ENCODE measurements at places on chromosomes 12 and 14.

DNA sequence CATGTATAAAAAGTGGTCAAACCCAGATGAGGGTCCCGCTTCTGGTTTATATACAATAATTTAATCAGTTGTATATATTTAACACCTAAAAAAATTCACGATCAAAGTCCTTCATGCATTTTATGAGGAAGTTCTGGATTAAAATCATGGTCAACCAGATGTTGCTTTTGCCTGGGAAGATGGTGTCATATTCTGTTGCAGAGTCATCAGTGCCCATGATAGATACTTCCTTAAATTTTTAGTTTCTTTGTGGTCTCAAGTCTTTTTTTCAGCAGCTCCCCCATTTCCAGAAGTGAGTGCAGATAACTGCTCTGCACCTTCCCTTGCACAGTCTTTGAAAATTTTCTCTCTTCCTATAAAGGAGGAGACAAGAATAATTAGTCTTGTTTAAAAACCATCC is 16.1 kb downstream of the ERP29 start:
- DNase-seq = no peak

DNA sequence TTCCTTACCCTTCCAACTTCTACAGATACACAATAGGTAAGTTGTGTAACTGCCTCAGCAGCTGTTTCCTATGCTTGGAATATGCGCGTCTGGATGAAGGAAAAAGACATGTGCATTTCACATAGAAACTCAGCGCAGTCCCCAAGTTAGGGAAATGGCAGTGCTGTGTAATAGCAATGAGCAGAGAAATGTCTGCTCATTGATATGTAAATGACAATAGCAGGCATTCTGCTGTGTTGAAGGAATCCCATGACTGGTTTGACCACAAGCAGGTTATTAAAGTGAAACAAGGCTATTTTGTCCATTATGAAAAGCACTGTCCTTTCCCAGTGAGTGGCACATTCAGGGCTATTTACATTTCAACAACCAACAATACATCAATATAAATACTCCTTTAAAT is 106.6 kb downstream of the BTG1 start:
- no peak for DNase-seq

GRCh38 chr14:33776871-33777270 is 174.0 kb downstream of the EGLN3 start:
- no peak for DNase-seq

DNA sequence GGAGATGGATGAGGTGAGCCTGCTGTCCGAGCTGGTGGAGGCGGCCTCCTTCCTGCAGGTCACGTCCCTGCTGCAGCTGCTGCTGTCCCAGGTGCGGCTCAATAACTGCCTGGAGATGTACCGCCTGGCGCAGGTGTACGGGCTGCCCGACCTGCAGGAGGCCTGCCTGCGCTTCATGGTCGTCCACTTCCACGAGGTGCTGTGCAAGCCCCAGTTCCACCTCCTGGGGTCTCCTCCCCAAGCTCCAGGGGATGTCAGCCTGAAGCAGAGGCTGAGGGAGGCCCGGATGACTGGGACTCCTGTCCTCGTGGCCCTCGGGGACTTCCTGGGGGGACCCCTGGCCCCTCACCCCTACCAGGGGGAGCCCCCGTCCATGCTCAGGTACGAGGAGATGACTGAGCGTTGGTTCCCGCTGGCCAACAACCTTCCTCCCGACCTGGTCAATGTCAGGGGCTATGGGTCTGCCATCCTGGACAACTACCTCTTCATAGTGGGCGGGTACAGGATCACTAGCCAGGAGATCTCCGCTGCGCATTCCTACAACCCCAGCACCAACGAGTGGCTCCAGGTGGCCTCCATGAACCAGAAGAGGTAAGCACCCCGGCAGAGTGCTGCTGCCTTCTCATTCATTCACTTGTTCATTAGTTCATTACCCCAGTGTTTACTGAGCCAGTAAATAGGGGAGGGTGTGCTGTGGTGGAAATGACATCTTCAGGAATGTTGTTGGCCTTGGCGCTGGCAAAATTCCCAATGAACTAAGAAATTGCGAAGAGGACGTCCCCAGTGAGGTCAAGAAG is 774 bp upstream of the MANSC4 start:
- peak; percentile 57 for DNase-seq

DNA sequence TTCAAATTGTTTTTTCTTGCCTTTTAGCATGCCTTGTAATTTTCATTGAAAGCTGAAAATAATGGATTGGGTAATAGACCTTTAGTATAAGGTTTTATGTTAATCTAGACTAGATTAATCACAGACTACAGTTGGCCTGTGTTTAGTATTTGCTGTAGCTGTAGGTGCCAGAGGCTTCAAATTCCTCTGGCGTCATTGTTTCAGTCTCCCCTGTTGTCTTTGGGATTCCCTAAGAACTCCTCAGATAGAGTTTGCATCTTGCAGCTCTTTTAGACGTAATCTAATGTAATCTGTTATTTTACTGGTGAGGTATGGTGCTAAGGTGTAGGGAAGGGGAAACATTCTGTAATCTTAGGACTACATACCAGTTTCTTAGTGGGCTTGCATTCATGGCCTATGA is 113.0 kb downstream of the RGS6 start:
- no peak for DNase-seq

- no peak for DNase-seq
Observed at GRCh38 chr14:105214324-105214915, 33.3 kb upstream of the NUDT14 start.

DNA sequence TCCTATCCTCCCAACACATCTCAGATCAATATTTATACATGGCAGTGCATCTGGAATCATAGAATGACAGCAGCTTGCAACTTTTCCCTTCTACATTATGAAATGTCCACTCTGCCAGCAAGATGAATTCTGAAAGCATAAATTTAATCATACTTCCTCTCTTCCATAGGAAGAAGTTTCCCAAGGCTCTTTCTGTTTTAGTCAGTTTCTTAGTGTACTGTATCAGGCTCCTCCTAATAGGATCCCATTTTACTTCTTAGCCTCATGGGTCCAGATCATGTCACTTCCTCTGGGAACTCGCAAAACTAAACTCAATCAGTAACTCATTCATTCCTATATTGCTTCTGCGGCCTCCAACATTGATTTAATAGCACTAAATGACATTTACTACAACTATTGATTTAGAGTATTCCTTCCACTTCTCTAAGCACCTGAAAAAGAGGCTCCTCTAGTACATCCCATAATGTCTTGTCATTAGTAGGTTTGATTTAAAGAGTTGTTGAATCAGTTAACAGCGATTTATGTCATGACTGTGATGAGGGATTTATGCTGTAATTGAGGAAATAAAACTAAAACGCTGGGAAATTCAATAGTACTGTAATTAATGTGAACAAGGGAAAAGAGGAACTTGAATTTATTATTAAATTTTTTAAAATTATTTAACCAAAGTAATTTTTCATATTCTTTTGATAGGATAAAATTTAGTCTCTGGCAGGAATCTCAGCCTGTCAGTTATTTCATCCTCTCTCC is 4.0 kb downstream of the CLEC1A start:
- DNase-seq = no peak

- DNase-seq = no peak
Observed at GRCh38 chr14:39038542-39038941, 64.5 kb downstream of the SEC23A start.

GRCh38 chr12:98470469-98471082 is 44.8 kb upstream of the TMPO start:
- no peak for DNase-seq

DNA sequence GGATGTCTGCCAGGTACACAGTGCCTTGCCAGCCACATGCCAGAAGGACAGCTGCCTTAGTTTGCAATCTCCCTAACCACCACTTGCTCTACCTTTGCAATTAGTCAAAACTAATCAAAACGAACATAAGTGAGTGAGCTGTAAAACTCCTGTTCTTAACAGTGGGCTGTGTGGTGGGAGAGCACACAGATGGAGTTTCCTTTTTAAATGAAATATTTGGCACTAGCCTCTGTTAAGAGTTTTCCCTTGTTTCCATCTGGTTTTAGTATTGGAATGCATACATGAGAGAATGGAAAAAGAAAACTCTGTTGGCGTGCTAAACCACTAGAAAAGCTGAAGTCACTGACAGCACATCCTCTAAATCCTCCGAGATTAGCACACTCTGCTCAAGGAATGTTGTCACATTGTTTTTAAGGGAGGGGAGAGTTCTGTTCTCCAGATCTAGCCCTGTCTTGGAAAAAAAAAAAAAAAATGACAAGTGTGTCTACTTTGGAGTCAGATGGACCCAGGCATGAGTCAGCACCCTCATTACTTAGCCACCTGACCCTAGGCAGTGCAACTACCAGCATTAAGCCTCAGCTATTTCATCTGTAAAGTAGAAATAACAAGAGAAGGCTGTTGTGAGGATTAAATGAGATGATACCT is 83.9 kb downstream of the STXBP6 start:
- DNase-seq = no peak

DNA sequence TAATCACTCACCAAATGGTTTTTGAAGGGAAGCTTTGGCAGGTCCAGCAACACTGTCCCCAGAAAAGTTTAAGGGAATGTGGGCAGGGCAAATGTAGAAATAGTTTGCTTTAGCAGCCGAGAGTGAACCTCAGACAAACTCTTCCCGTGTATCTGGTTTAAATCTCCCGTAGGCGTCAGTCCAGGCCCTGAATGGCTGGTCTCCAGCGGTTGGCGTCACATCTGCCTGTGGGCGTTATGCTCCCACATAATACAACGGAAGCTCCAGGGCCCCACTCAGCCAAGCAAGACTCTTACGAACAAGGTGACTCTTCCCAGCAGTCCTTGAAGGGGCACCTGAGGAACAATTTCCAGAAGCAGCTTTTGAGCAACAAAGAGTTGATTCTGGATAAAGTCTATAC is 942 bp downstream of the ZC2HC1C start:
- no peak for DNase-seq

DNA sequence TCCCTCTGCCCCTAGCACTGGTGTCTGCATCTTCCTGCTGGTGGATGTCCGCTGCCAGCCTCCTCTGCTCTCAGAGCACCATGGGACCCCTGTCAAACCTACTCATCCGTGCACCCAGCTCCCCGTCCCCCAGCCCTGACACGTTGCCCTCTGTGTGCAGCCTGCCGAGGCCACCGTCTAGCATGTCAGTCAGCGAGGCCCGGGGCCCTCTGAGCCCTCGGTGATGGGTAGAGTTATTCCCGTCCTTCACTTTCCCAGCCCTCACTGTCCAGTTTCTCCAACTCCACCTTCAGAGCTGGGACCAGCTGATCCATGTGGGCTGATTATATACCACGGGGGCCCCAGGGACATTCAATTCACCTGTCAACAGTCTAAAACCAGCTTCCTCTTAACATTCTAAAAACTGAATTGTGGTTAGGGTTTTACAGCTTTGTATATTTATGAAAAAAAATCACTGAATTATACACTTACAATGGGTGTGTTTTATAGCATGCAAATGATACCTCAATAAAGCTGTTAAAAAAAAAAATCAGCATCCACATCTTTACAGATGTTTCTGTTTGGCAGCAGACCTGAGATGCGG is 61.3 kb downstream of the CCDC88C start:
- no peak for DNase-seq

- DNase-seq = no peak
Observed at GRCh38 chr12:88726806-88727720, 146.8 kb upstream of the KITLG start.

- DNase-seq = no peak
Observed at GRCh38 chr12:3207175-3207574, 130.0 kb downstream of the TSPAN9 start.

DNA sequence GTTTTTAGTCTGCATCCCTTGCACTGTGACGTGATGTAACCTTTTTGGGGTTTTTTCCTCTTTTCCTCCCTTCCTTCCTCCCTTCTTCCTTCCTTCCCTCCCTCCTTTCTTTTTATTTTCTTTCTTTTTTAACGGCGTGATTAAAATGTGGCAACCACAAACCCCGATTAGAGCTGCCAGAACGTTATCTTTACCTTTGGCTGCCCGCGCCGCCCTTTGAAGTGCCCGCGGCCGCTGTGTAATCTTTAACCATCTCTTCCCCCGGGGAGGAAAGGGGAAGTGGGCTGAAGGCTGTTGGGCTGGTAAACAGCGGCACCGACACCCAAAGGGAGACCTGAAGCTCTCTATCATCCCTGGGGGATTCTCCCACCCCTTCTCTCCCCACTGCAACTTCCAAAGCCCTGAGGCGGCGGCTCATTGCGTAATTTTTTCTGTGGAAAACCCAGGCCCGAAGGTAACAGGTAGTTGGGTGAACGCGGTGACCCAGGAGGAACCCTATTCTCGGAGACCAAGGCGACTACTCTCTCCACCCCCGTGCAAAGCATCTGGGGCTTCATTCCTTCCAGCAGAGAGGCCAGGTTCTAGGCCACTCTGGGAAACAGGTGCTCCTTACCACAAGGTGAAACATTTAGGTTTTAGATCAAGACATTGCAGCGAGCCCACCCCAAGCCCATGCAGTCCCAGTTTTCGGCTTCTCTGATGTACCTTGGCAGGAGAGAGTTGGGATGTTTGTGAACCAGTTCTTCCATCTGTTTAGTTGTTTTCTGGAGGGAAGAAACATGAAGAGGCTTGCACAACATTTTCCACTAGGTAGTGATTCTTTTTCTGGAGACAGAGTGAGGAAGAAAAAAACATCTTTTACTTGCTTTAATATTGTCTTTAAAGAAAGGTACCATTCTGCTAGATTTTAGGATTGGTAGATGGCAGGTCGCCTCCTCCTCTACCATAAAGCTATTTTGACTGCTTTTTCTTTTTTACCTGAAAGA is 1.5 kb downstream of the LGR5 start:
- DNase-seq = no peak

GRCh38 chr14:99415496-99416281 is 65.0 kb downstream of the SETD3 start:
- DNase-seq = peak; percentile 70

GRCh38 chr12:124556896-124557501 is 10.4 kb downstream of the NCOR2 start:
- DNase-seq = no peak

GRCh38 chr12:121196902-121197301 is 13.0 kb upstream of the P2RX4 start:
- no peak for DNase-seq

DNA sequence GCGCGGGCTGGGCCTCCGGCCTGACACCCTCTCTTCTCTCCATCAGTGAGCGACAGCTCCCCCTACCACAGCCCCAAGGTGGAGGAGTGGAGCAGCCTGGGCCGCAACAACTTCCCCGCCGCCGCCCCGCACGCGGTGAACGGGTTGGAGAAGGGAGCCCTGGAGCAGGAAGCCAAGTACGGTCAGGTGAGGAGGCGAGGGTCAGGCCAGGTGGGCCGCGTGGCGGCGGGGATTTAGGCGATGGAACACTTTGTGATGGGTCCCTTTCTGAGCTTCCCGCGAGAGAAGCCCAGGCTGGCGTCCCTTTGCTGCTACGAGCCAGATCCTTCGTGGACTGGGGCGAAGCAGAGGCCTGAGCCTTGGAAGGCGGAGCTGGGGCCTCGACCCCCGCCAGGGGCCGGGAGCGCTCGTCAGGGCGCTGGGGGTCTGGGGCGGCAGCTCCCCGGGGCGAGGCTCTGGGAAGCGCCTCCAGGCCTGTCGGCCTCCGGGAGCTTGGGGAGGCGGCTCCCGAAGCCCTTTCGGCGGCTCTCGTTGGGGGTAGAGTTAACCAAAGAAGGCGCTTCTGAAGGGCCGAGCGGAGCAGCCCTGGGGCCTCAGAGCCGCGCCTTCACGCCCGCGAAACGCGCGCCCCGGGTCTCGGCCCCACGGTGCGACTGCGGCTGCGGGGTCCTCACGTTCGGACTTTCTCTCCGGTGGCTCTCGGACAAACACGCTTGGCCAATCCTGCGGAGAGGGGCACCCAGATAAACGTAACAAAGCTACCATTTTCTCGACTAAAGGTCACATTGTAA is 5.0 kb downstream of the PAX9 start:
- DNase-seq = no peak
